ENCODE measurements at places on chromosomes 7 and 10.
A peak's percentile ranks its signal among the peaks of the same experiment; 100 is the strongest.

GRCh38 chr7:133754708-133755107 is 372.4 kb upstream of the LRGUK start:
- DNase-seq: no peak

DNA sequence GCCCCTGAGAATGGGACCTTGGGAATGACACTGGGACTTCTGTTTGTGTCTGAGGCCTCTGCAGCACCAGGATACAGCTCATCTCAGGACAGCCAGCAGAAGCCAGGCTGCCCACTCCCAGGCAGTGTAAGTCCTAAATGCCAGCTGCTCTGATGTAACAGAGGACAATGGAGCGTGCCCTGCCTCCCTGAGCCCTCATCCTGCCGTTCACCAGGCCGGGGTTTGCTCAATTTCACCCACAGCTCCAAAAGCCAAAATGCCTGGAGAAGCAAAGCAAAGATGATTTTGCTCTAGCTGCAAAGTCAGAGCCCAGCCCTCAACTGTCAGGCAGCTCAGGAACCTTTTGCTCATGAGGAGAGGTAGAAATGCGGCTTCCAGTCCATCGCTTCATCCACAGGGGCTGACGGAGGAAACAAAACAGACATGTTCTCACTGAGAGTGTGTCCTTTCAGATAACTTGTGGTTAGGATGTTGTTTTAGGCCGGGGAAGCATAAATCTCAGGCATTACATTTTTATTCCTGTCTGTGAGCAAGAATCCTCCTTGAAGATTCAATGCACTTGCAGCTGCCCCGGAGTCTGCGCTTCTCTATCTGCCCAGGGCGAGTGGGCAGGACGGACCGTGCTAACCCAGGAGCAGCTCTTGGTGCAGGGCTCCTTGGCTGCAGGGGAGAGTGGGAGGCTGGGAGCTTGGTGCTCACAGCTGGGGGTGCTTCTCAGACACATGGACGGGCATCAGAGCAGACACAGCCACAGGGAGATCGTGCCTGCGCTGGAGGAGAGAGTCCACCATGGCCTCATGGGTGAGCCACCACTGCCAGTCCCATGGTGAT is 83.2 kb upstream of the CHST15 start:
- DNase-seq: no peak

- peak; percentile 34 for DNase-seq
These were observed 167.1 kb upstream of the ADO start for GRCh38 chr10:62637249-62638061.

DNA sequence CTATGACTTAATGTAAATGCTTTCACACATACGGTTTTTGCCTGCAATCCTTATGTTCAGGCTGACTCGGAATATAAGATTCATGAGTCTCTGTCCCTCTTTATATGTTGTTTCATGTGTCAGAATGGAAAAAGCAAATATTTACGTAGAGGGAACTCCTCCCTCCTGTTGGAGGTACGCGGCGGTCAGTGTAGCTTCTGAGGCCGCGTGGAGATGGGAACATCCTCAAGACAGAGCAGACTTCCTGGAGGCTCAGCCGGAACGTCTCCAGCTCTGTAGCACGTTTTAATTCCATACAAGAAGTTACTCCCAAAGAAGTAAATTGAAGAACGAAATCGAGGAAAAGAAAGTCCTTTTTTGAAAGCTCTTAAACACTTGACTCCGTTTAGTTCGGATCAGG is 248.3 kb downstream of the EBF3 start:
- no peak for DNase-seq

- DNase-seq: peak; percentile 96
These were observed 21.4 kb downstream of the GPR146 start for GRCh38 chr7:1065585-1066241.

GRCh38 chr7:3568516-3568915 is 267.5 kb downstream of the SDK1 start:
- no peak for DNase-seq

DNA sequence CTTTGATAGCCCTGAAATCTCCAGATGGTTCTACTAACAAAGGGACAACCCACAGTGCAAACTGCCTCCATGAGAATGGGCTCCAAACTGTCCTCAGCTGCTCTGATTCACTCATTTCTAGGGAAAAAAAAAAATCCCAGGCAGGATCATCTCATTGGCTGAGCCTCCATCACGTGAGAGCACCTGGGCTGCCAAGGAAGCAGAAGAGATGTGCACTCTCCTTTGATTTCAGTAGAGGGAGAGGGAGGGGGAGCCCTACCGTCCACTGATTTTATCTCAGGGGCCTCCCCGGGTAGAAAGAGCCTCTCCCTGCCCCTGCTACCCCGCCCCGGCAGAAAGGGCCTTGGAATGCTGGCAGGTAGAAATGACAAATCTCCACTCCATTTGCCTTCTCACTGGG is 725.4 kb downstream of the PHTF2 start:
- DNase-seq: no peak

DNA sequence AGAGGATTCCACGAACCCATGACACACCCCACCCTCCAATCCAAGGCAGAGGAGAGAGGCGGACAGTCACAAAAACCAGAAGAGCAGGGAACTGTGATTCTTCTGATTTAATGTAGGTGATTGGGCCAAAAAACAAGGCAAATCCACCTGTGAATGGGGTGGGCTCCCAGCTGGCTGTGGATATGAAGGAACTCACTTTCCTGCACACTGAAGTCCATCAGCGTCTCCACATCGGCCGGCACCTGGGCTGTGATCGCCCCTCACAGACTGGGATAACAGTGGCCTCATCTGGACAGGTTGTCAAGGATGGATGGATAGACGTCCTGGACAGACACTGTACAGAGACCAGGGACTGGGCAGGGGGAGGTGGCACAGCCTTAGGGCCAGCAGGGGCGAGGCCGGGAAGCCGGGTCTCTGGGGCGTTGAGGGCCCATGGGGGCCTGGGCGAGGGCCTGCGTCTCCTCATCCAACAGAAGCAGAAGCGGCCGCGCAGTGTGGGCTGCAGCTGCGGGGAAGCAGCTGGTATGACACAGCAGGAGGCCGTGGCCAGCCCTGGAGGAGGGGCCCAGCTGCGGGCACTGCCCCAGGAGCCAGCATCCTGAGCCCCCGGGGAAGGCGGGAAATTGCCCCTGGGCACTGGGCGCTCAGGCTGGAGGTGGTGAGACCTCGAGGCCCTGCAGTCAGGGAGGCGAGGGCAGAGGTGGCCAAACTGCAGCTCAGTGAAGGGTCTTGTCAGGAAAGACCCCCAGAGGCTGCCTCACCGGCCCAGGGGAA is 54.2 kb downstream of the DIP2C start:
- no peak for DNase-seq

DNA sequence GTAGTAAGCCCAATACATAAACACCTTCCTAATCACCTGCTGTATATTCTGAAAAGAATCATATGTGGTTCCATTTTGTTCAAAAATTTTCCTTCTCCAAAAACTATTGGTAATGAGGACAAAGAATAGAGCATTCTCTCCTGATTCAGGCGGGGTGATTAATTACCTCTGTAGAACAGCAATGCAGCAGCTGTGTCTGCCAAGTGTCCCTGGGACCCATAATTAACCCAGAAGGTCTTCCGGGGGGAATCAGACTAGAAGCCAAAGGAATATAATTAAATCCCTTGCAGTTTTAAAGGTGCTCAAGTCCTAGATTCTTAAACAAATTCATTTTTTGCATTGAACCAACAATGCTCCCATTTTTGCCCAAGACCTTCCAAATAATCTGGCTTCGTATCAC is 60.3 kb upstream of the ABLIM1 start:
- no peak for DNase-seq

GRCh38 chr7:2403718-2404648 is 572 bp downstream of the CHST12 start:
- peak; percentile 75 for DNase-seq

DNA sequence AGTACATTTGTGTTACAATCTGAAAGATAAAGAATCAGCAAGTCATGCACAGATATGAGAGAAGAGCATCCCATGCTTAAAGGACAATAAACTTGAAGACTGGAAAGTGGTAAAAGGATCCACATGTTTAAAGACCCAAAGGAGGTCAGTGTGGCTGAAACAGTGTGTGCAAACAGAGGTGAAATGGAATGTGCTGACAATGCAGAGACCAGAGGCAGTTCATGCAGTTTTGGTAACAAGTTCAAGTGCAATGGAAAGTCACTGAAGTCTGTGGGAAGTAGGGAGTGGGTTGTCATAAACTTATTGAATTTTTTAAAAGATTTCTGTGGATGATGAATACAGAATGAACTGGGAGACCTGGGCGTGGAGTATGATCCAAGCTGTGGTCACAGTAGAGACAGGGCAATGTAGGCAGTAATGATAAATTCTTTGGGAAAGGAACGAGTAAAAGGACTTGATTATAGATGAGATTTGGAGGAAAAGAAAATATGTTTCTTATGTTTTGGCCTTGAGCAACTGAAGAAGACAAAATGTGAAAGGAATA is 408.0 kb downstream of the HGF start:
- peak; percentile 29 for DNase-seq

- no peak for DNase-seq
These were observed 137.1 kb downstream of the KAT6B start for GRCh38 chr10:74963549-74963948.

- no peak for DNase-seq
These were observed 20.9 kb upstream of the CYP51A1 start for GRCh38 chr7:92155108-92155739.

DNA sequence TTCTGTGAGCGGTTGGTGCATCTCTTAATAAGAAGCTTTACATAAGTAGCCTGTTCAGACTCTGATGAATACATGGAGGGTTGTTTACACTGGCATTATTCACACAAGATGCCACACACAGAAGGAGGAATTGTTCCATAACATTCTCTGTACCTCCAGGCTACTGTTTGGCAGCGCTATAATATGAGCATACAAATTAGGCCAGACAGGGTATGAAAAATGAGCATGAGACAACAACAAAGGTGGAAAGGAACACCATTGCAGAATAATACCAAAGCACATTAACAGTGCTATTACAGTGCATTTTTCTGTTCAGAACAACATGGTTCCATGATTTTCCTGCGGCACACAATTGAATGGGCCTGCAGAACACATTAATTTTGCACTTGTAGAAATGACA is 417.2 kb upstream of the C7orf33 start:
- DNase-seq: no peak

DNA sequence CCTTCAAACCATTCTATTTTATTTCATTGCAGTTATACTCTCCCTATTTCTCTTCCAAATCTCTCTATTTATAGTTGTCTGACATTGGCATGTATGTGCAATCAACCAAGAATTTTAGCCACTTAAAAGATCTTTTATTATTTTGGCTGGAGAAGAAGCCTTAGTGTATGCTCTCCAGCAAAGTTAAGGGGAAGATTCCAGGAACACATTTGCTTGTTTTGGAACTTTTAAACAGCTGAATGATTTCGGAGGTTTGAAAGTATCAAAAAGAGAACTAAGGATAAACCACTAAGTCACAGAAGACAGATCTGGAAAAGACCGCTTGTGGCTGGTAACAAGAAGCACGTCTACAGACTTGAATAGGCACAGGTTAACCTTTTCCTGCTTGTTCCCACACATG is 182.2 kb upstream of the FZD1 start:
- peak; percentile 53 for DNase-seq

DNA sequence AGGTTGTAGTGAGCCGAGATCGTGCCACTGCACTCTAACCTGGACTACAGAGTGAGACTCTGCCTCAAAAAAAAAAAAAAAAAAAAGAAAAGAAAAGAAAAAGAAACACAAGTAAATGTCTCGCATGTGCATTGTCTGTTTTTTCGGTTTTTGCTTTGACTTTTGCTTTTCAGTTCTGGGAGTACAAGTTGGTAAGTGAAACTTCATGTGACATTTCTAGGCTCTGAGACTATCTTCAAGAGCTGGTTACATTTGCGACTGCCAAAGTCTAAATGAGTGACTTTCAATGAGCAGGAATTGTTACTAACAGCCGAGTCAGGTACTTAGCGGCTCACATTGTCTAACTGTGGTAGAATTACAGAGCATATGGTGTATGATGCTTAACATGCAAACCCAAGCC is 107.0 kb upstream of the CELF2 start:
- DNase-seq: no peak

GRCh38 chr10:78972160-78972946 is 96.4 kb upstream of the ZMIZ1 start:
- peak; percentile 85 for DNase-seq

DNA sequence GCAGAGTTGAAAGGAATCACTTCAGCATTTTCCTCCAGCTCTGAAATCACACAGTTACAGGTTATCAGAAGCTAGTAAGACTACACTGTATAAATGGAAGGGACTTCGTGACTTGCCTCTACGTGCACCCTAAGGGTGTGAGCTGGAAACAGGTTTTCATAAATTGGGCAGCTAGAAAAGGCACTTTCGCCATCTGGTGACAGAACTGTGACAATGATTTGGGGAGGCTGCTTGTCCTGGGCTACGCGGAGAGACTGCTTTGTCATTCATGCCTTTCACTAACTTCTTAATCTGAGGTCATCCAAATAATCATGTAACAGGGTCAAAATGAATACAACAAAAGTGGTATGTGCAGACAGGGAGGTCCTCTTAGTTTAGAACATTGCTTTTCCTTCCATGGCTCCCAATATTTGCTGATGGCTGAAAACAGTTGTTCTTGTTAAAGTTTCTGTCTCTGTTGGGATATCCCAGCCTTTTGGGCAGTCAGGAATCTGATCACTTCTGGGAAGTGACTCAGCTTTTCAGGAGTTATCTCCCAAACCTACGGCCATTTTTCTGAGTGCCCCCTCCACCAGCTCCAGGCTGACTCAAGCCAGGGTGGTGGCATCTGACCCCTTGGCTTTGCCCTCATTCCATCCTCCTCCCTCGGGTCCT is 17.8 kb downstream of the VWC2 start:
- DNase-seq: no peak

GRCh38 chr7:141946796-141947195 is at the start of gene CLEC5A:
CLEC5A (minus strand) TSS chr7:141946974; CDS start chr7:141946292, 682 bp downstream.
- no peak for DNase-seq

DNA sequence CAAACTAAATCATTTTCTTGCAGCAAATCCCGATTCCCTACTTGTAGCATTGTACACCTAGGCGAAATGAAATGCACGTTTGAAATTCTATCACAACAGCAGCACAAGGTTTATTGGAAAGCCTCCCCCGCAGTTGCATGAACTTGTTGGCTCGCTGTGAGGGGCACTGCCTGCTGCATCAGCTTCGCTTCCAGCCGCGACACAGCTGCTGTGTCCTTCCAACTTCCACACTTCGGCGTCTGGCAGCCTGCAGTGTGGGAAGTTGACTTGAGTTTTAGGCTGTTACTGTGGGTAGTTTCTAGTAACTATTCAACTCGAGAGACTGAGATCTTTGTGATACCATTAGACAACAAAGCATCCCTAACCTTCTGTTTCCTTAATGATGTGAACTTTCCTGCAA is 315.8 kb upstream of the TPK1 start:
- no peak for DNase-seq

GRCh38 chr10:109957092-109957797 is 33.9 kb upstream of the XPNPEP1 start:
- no peak for DNase-seq

DNA sequence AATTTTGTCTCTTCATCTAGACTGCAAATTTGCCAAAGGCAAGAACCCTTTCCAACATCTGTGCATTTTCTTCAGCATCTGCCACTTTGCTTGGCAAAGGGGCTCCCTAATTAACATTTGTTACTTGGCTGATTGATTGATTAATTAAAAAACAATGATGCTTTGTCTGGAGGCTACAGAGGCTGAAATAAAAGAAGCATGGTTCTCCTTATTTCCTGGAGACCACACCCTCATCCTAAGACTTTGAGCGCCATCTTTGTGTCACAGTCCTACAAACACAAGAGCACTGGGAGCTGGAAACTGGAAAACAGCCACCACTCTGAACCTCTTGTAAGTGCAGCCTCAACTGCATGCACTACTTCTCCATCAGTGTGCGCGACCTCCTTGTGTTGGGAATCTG is 189.2 kb downstream of the C7orf25 start:
- no peak for DNase-seq

GRCh38 chr7:34133983-34134782 is 228.8 kb downstream of the BMPER start:
- DNase-seq: peak; percentile 84

GRCh38 chr7:3280946-3281656 is 20.0 kb upstream of the SDK1 start:
- no peak for DNase-seq
